ENCODE measurements at places on chromosomes 2 and 18.

GRCh38 chr2:12057436-12058166 is 311.2 kb downstream of the LPIN1 start:
- DNase-seq: no peak

GRCh38 chr2:26640781-26641564 is at the start of gene CIB4:
CIB4 (minus strand) TSS chr2:26641366; CDS start chr2:26641314, 52 bp downstream.
- DNase-seq: no peak

GRCh38 chr2:12465631-12466135 is 251.1 kb upstream of the TRIB2 start:
- no peak for DNase-seq

- DNase-seq: no peak
These were observed 53.1 kb upstream of the KCNG2 start for GRCh38 chr18:79744625-79745024.

GRCh38 chr2:177520324-177520723 is 127.8 kb downstream of the AGPS start:
- DNase-seq: no peak

- DNase-seq: no peak
These were observed 48.5 kb upstream of the DTNA start for GRCh38 chr18:34661464-34662087.

DNA sequence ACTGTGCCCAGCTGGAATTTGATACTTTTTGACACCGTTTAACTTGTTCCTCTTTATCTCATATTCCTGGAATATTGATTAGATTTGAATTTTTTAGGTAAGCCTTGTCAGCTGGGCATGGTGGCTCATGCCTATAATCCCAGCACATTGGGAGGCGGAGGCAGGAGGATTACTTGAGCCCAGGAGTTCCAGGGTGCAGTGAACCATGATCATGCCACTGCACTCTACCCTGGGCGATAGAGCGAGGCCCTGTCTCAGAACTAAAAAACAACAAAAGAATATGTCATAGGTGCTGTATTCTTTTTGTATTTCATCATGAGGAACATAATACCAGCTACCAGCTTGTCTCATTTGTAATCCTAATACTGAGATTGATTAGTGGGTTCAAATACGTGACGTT is 90.3 kb downstream of the ZNF532 start:
- DNase-seq: no peak

GRCh38 chr2:167049659-167050058 is 161.4 kb downstream of the XIRP2 start:
- DNase-seq: no peak

GRCh38 chr2:222514901-222515300 is 90.6 kb downstream of the SGPP2 start:
- no peak for DNase-seq

DNA sequence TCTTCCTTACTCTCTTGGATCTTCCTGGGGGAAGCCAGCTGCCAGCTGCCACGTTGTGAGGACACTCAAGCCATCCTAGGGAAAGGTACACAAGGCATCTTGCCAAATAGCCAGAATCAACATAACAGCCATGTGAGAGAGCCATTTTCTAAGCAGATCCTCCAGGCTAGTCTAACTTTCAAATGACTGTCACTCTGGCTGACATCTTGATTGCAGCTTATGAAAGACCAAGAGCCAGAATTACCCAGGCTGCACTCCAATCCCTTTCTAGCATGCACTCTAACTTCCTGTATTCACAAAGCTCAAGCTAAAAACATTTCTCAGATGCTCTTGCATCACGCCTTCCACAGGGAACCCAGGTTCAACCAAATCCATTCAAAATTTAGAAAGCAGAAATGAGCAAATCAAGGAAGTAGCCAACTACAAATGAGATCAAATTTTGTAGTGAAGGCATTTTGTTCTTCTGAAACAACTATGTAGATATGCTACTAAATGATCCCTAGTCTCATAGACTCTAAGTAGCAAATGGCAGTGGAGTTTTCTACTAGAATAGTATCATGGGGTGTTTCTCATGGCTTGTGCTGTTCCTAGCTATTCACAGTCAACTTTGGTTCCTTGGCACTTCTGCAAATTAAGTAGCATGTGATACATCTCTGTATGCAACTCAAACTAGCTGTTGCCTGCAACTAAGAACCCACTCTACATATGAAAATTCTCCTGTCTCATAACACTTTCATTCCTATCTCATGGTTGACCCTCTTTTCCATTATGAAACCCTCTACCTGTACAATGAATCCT is 281.9 kb downstream of the ZEB2 start:
- DNase-seq: no peak

DNA sequence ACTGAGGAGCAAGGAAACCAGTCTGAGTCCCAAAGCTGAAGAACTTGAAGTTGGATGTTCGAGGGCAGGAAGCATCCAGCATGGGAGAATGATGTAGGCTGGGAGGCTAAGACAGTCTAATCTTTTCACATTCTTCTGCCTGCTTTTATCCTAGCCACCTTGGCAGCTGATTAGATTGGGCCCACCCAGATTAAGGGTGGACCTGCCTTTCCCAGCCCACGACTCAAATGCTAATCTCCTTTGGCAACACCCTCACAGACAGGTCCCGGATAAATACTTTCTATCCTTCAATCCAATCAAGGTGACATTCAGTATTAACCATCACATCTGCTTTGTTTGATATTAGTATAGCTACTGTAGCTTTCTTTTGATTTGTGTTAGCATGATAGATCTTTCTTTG is 27.1 kb downstream of the VRK2 start:
- DNase-seq: no peak

GRCh38 chr2:109364217-109364616 is 235.2 kb downstream of the SH3RF3 start:
- DNase-seq: no peak

GRCh38 chr18:22439447-22439846 is 21.7 kb upstream of the CTAGE1 start:
- no peak for DNase-seq

DNA sequence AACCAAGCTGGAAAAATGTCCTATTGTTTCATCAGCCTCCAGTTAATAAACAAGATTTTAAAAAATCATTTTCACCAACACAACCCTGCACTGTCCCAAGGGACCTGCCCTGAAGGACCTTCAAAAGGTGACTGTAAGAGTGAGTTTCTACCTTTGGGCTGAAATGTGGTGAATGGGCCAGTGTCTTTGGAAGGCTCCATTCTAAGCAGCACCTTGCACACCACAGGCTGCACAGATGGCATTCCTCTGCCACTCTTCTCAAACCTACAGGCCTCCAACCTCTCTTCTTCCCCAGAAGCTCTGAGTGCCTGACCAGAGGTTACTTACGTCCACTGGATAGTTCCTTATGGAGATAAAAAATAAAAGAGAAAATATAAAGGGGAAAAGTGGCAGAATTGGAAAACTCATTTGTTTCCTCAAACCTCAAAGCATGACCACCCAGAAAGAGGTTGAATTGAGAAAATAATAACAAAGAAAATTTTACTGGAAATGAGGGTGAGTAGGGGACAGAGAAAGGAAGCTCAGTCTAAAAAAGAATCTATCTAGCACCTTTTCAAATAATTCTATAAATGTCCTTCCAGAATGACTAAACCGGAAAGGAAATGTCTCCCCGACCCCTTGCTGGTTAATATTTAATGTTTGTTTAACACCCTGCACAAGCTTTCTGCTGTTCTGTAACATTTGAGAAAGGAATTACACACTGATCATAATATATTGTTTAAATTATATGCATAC is 175.7 kb downstream of the METTL4 start:
- DNase-seq: no peak

GRCh38 chr2:229313591-229313990 is 42.5 kb upstream of the PID1 start:
- DNase-seq: no peak

DNA sequence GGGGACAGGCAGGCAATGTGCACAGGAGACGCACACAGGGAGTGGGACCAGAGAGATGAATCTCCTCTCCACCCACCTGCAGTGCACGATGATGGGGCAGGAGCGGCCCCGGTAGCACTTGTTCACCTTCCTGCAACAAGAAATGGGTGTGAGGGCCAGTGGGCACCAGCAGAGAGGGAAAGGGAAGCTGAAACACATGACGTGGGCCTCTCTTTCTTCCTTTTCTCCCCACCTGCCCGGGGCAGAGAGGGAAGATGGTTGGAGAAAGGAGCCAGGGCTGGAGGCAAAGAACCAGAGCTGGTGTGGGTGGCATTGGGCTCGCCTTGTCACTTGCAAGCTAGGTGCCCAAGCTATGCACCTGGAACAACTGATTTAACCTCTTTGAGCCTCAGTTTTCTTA is 12.2 kb downstream of the DNAJB2 start:
- DNase-seq: no peak

- DNase-seq: no peak
These were observed 42.1 kb downstream of the HS1BP3 start for GRCh38 chr2:20608666-20609348.

DNA sequence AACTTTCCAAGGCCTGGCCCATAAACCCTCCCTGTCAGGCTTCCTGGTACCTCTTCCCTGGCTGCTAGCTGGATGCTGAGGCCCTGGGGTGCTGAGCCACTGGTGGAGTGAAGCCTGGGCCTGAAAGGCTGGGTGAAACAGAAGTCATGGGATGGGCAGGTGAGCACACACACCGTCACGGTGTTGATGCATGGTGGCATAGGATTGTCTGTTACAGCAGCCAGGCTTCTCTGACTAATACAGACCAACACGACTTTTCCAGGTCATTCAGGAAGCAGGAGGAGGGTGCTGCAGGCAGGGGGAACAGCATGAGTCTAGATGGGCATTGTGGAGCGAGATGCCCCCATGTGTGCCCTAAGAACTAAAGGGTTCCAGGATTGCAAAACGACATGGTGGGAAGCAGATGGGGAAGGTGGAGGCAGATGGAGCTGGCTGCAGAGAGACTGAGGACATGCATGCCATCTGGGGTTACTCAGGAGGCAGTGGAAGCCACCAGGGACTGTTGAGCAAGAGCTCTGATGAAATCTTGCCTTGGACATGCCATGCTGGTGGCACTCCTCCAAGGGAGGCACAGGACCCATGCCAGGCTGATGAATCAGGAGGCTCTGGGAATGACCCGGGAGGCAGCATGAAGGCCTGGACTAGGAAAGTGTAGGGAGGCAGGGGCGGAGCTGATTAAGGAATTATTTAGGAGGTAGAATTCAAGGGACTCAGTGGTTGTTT is 480.9 kb downstream of the TSN start:
- no peak for DNase-seq

All from stimulated activated CD4-positive, alpha-beta T cell treated with anti-CD3 and anti-CD28 coated beads, TNF-alpha, amount 100 ng/mL, for 1 hour (primary cell).